ENCODE measurements at places on chromosomes 1 and 21. TPM values are rescaled to one million over a fixed set of nuclear protein-coding genes. Genes with fewer than 3 reads are reported as not detected.

DNA sequence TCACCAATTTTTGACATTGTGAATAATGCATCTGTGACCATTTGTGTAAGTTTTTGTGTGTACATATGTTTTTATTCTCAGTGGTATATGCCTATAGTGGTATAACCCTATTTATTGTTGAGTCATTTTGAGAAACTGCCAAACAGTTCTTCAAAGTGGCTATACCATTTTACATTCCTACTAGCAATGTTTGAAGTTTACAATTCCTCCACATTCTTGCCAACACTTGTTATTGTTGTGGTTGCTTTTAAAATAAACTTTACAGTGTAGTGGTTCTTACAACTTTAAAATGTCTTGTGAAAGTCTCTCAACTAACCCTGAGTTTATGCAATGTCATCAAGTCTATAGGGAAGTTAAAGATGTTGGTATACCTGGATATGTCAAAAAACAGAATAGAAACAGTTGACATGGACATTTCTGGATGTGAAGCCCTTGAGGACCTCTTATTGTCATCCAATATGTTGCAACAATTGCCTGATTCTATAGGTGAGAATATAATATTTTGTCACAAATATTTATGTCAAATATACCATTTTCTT, 219.4 kb downstream of the LRRC40 start:
- no peak for DNase-seq

GRCh38 chr1:30794260-30794659, 36.7 kb upstream of the LAPTM5 start:
- no peak for DNase-seq

- DNase-seq = no peak
Measured at GRCh38 chr1:77756052-77756754, 3.4 kb downstream of the USP33 start.

S100B gene
- total RNA-seq = 41.0 TPM

DNA sequence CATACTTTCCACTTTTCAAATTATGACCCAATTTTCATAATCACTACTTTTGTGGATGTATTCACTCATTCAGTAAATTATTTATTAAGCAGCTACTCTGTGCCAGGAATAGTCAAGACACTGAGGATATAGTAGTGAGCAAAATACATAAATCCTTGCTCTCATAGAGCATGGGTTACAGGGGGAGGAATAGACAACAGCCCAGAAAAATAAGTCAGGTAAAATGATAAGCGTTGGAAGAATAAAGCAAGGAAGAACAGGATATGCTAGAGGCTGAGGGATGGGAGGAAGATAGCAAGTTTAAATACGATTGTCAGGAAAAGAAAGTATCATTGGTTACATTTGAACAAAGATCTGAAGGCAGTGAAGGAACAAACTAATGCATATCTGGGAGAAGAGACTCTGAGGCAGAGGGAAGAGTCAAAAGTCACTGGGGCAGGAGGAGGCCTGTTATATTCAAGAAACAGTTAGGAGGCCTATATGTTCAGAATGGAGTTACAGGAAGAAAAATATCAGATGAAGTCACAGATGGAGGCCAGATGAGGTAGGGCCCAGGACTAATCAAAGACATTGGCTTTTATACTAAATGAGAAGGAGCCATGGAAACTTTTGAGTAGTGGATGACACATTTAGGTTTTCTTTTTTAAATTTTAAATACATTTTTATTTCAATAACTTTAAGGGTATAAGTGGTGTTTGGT, 42.9 kb downstream of the SEC22B start:
- DNase-seq = no peak

TFF1 gene
- total RNA-seq = not detected

SARS1 gene
- total RNA-seq = 109 TPM

C1orf94 gene
- total RNA-seq = not detected

UBXN10 gene
- total RNA-seq = 5.4 TPM

STYXL2 gene
- total RNA-seq = 80.0 TPM

DNA sequence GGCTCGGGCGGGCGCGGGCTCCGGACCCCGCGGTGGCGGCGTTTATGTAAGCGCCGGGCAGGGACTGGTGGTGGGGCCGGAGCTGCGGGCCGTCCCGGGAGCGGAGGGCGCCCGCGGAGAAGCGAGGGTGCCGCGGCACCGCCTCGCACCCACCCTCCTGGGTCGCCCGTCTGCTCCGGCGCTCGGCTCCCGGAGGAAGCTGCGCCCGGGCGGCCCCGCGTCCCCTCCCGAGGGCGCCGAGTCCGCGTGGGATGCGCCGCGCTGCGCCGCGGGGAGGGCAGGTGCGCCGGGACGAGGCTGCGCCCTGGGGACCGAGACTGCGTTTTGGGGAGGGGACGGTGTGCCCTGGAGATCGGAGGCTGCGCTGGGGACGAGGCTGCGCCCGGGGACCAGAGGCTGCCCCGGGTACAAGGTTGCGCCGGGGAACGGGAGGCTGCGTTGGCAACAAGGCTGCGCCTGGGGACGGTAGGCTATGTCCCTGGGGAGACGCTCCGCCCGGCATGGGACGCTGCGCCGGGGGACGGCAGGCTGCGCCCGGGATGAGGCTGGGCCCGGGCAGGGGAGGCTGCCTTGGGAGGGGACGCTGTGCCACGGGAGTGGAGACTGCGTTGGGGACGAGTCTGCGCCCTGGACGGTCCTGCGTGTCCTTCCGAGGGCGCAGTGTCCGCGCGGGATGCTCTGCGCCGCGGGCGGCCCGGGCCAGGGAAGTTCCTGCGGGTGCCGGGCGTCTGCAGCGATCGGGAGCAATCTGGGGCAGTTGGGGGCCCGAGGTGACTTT, 627 bp downstream of the ADARB1 start:
- DNase-seq = no peak

KISS1 gene
- not detected for total RNA-seq

GRCh38 chr1:147735423-147735822, 25.0 kb downstream of the GJA5 start:
- no peak for DNase-seq

IFI44 gene
- 24.3 TPM for total RNA-seq

GRCh38 chr1:60922304-60922703, 160.1 kb upstream of the NFIA start:
- DNase-seq = peak; percentile 55

DNA sequence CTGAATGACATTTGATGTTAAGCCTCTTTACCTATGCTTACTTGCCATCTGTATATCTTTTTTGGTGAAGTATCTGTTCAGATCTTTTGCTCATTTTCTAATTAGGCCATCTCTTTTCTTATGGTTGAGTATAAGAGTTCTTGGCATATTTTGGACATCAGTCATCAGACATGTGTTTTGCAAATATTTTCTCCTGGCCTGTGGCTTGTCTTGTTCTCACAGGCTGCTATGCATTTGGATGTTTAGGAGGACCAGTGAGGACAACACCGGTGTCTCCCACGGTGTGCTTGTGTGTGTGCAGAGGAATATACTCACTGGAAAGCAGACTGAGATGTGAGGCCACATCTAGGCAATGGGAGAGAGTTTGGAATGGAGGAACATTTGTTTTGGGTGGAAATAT, 87.1 kb upstream of the LYST start:
- no peak for DNase-seq

CAPN8 gene
- total RNA-seq = 0.21 TPM

DNA sequence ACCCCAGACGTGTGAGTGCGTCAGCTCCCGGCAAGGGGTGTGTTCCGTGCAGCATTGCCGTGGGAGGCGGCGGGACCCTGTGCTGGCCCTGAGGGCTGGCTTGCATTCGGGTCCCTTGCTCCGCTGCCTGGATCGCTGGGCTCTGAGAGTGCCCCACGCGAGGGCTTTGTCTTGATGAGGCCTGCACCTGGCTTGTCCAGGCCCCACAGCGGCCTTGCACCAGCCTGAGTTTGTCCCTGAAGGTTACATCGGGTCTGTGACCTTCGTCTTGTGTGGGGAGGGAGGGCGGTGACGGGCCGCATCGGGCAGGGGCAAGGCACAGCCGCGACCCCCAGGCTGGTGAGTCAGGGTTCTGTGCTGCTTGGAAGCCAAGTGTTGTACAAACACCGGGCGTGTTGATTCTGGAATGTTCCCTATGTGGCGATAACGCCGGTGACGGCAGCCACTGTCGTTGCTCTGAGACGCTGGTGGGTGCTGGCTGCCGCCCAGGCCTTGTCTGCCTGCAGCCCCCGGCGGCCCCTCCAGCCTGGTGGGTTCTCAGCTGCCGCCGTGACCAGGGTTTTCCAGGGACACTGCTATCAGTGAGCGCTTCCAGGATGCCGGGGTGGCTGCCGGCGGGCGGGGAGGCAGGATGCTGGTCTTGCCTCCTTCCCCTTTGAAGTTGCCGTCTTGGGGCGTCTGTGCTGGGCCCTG, 42.9 kb downstream of the SLX9 start:
- DNase-seq = peak; percentile 90

DNA sequence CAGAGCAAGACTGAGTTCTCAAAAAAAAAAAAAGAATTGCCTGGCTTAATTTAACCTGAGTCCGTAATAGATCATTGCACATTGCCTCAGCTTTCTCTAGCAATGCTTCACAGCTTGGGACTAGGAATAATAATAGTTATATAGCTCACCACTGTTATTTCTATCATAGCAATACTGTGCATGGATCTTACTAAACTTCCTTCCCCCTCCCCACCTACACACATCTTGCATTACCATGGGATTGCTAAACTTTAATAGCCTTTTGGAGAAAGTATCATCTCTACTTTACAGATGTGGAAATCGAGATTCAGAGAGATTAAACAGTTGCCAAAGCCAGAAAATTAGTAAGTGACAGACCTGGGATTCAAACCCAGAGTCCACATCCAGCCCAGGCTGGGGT, 99.4 kb downstream of the ATP5PO start:
- DNase-seq = no peak

DNA sequence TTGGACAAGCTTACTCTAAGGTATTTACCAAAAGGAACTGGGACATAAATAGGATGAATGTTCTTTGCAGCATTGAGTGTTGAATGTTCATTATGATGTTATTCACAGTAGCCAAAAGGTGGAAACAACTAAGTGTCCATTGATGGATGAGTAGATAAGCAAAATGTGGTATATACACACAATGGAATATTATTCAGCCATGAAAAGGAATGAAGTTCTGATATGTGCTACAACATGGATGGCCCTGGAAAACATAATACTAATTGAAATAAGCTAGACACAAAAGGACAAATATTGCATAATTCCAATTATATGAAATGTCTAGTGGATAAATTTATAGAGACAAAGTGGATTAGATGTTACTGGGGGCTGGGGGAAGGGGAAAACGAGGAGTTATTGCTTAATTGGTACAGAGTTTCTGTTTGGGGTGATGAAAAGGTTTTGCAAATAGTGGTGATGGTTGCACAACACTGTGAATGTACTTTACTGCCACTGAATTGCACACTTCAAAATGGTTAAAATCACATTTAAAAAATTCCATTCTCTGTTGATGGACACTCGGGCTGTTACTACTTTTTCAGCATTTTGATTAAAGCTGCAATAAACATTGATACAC, 2.9 kb downstream of the MTARC1 start:
- DNase-seq = no peak

DNA sequence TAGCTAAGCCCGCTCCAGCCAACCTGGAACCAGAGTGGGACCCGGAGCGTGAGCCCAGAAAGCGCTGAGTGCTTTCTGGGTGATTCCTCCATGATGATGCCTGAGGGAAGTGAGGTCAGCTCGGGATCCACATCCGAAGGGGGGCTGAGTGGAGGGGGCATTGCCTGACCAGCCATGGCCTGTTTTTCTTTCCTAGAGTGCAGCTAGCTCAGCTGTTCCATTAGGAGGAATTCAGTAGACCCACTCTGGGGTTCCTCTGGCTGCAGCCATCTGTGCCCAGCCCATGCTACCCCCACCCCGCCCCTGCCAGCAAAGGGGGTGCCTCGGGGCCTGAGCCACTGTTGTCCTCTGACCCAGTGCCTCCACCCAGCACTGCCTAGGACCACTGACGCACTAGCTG, 9.6 kb upstream of the SLC25A34 start:
- no peak for DNase-seq

GRCh38 chr1:47709872-47710231, 272.0 kb downstream of the FOXD2 start:
- DNase-seq = no peak

DNA sequence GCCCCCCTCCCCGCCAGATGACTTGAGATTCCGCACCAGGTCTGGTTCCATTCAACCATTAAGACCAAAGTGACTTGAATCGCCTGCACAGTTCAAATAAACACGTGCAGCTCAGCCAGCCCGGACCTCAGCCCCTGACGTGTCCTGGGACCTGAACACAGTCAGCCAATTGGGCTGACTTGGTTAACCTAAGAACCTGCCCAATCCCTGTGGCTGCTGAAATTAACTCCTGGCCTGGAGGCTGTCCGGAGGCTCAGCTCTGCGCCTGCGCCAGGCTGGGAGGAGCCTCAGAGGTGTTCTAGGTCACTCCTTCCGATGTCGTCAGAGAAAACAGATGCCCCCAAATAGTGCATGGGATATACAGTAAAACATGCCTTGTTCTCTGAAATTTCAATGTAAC, 73.4 kb downstream of the SCCPDH start:
- no peak for DNase-seq

Measured in left cardiac atrium (tissue), 4 donors.